ENCODE measurements at places on chromosomes 16 and 17.

DNA sequence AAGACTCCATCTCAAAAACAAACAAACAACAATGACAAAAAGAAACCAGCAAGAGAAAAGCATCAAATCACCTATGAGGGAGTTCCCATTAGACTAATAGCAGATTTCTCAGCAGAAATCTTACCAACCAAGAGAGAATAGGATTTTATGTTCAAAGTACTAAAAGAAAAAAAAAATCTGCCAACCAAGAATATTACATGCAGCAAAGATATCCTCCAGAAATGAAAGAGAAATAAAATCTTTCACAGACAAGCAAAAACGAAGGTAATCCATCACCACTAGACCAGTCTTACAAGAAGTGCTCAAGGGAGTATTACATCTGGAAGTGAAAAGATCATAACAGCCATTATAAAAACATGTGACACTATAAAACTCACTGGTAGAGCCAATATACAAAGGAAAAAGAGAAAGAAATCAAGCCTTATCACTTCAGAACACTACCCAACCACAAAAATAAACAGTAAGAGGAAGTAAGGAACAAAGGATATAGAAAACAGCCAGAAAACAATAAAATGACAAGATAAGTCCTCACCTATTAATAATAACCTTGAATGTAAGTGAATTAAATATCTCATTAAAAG, 66.3 kb downstream of the STX8 start:
- no peak for DNase-seq

GRCh38 chr17:17151055-17151454, 55.1 kb downstream of the PLD6 start:
- DNase-seq, result peak; percentile 90

DNA sequence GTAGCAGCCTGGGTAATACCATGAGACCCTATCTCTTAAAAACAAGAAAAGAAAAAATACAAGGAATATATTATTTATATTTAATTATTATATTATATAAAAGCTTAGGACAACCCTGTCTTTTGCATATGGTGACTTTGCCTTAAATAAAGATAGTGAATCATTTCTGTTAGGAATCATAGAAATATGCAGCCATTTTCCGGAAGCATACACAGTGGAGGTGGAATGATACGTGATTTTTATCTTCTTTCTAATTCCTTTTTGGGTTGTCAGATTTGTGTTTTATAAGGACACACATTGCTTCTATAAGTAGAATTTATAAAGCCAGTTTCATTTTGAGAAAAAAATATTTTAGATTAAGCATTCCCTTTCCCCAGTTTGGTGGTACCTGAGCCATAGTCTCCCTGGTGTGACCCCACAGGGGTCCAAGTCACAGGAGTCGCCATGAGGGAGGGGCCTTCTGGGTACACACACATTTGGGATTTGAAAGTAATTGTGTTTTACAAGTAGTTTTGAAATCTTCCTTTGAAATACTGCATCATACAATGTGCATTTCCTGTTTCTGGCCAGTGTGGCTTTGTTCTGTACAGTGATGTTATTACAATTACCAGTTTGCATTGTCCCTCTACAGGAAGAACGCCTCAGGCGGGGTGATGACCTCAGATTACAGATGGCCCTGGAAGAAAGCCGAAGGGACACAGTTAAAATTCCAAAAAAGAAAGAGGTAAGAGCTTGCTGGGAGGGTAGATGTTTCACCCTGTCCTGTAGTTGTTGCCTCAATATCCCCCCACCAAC, 50.9 kb downstream of the B9D1 start:
- DNase-seq, result peak; percentile 52

DNA sequence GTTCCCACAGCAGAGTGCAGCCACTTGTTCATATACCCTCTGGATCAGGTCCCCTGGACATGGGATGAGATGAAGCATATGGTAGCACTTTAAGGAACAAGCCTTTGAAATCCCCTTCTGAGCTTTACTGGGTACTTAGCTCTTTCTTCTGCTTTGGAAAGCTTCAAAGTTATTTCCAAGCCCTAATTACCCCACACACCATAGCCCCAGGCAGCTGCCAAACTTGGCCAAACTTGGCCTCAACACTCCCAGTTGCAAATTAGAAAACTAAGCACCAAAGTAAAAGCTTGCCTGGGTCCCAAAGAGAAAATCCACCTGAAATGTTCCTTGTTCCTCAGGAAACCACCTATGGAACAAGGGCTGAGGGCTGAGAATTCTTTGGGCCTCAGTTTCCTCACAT, 15.7 kb upstream of the MT4 start:
- DNase-seq, result no peak

GRCh38 chr16:75089486-75090202, 26.9 kb downstream of the LDHD start:
- no peak for DNase-seq

DNA sequence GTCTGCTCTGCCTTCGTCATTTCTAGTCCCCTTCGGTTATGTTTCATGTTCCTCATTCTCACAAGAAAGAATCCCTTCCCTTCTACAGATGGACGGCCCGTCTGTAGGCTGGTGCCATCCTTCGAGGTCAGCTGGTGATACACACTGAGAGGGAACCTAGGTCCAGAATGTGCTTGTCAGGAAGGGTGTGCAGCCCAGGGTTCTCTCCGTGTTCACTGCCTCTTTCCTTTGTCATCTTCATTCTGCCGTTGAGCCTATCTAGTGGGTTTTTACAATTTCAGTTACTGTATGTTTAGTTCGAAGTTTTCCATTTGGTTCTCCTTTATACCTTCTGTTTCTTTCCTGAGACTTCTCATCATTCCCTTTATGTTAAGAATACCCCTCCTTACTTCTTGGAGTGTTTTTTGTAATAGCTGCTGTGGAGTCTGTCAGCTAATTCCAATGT, 18.9 kb downstream of the KIAA0513 start:
- DNase-seq, result no peak

DNA sequence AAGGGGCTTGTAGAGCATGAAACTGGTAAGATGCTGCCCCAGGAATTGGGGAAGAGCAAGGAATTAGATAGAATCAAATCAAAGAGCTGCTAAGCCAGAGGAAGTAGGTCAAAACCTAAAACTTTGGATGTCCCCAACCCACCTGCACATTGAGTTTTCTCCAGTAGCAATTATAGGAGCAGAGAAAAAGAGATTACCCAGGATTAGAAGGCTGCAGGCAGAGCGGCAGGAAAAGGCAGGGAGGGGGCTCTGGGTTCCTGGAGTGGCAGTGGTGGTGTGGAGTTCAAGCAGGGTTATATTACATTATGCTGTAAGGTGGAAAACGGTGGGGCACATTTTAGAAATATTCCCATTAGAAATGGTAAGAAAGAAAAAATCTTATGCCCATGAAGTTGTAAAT, 68.3 kb downstream of the KSR1 start:
- DNase-seq, result no peak

DNA sequence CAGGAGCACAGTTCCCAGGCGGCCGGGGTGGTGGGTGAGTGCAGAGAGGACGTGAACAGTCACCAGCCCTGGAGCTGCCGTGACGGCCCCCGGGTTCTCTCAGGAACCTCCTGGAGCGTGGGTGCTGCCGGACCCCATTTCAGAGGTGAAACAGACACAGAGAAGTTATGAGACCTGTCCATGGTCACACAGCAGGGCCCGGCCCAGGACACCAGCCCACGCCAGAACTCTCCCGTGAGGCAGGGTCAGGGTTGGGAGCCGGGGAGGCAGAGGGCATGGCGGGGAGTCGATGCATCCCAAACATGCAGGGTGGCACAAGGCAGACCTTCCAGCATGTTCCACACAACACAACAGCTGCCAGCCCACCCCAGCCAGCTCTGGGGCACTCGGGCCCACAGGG, 3.8 kb upstream of the PVALEF start:
- DNase-seq, result no peak

- no peak for DNase-seq
Observed at GRCh38 chr17:50582741-50583140, 22.2 kb downstream of the CACNA1G start.

GRCh38 chr17:19365833-19366636, 3.5 kb upstream of the B9D1 start:
- no peak for DNase-seq

- DNase-seq, result peak; percentile 63
Observed at GRCh38 chr16:82748026-82748425, 121.3 kb downstream of the CDH13 start.

DNA sequence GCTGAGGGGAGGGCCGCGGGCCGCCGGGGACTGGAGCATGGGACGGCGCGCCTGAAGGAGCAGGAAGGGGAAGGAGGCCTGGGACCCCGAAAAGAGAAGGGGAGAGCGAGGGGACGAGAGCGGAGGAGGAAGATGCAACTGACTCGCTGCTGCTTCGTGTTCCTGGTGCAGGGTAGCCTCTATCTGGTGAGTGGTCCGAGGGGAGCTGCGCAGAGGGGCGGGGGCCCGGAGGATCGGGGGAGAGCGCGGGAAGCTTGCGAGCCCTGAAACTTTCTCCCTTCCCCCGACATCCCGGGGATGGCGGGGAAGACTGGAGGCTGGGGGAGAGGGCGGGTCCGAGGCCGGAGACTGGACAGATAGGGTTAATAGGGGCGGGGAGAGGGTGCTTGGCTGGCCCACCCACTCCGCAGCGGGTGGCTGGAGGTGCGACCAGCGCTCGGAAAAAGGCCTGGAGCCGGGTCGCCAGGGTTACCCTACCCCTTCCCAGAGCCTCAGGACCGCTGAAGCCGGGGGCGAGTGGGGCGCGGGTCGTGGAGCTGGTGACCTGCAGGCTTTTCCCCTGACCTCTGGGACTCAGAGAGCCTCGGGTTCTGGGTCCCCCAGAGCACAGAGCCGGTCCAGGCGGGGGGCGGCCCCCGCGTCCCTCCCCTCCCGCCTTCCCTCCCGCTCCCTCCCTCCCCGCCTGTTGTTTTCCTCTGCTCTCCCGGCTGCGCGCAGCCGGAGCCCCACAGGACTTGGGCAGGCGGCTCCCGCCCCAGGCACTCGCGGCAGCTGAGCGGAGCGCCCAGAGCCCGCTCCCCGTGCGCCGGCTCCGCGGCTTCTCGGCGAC, 631 bp downstream of the NXPH3 start:
- peak; percentile 51 for DNase-seq

DNA sequence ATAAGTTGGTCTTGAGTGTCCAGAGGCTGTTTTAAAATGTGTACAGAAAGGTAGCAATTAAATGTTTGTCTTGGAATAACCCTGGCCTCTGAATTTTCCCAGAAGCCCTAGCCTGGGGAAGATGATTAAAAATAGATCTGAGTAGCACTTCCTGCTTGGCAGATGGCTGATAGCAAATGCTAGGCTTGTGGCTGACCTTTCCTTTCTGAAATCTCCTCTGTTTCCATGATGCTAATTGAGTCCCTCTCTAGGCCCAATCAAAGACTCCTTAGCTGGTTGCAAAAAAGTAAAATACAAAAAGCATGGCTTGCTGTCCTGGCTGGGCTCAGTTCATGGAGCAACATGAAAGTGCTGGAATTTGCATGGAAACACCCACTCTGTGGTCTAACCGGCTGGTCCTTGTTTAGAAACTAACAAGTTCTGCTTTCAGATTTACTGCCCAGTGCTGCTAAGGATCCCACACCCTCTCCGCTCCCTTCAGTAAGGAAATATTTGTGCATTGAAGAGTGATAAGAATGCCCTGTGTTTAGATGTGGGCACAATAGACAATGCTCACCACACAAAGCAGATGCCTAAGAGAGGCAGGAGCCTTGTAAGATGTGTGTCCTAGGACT, 40.8 kb downstream of the YPEL2 start:
- DNase-seq, result peak; percentile 49

DNA sequence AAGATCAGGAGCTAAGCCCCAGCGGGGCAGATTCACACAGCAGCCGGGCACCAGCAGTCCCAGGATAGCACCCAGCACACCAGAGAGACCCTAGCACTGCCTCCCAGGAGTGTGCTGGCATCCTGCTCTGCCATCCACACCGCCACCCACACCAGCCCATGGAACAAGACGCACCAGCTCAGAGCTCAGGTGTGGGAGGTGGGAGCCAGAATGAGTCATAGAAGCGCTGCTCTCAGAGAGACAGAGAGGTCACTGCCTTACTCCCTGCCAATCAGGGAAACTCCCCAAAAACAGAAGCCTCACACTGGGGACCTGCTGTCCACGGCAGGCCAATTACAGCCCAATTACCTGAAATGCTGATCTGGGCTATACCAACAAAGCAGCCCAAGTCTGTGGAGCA, 64.9 kb downstream of the CDYL2 start:
- DNase-seq, result no peak

GRCh38 chr17:83079352-83079747, at the start of gene METRNL:
METRNL (plus strand) TSS chr17:83079609; CDS start chr17:83079816, 207 bp downstream.
- DNase-seq, result peak; percentile 72

GRCh38 chr16:31513884-31514283, 5.7 kb upstream of the RUSF1 start:
- no peak for DNase-seq

GRCh38 chr17:6666077-6666521, 14.5 kb downstream of the C17orf100 start:
- peak; percentile 77 for DNase-seq

DNA sequence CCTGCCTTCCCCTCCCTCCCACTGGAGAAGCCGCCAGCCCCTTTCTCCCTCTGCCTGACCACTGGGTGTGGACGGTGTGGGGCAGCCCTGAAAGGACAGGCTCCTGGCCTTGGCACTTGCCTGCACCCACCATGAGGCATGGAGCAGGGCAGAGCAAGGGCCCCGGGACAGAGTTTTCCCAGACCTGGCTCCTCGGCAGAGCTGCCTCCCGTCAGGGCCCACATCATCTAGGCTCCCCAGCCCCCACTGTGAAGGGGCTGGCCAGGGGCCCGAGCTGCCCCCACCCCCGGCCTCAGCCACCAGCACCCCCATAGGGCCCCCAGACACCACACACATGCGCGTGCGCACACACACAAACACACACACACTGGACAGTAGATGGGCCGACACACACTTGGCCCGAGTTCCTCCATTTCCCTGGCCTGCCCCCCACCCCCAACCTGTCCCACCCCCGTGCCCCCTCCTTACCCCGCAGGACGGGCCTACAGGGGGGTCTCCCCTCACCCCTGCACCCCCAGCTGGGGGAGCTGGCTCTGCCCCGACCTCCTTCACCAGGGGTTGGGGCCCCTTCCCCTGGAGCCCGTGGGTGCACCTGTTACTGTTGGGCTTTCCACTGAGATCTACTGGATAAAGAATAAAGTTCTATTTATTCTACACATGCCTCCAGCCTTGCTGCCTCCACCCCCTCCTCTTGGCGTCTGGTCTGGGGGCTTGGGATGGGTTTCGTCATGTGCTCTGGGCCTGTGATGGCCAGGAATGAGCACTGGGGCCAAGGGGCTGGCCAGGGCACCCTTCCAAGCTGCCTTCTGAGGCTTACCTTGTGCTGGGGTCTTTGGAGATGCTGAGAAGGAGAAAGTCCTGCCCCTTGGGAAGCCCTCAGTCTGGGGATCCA, 7.3 kb downstream of the GJD3 start:
- DNase-seq, result no peak

- no peak for DNase-seq
Observed at GRCh38 chr17:63426041-63426916, 19.8 kb downstream of the CYB561 start.

- peak; percentile 12 for DNase-seq
Observed at GRCh38 chr17:70021726-70022125, 53.3 kb upstream of the KCNJ16 start.

All from fibroblast of skin of back (primary cell).